ENCODE measurements at places on chromosomes 3 and 15.

- no peak for DNase-seq
These were observed 80.1 kb upstream of the EIF1B start for GRCh38 chr3:40229386-40229785.

- DNase-seq = no peak
These were observed 491.1 kb downstream of the ZNF385D start for GRCh38 chr3:21259896-21260295.

GRCh38 chr15:88255484-88256278 lies 858 bp downstream of the NTRK3 start:
- DNase-seq = peak; percentile 74

GRCh38 chr3:47540281-47540680 lies 26.8 kb upstream of the ELP6 start:
- DNase-seq = no peak

- DNase-seq = no peak
These were observed 30.6 kb downstream of the FLNB start for GRCh38 chr3:58038675-58039292.

- peak; percentile 93 for DNase-seq
These were observed 4.9 kb downstream of the TLR9 start for GRCh38 chr3:52220380-52221026.

DNA sequence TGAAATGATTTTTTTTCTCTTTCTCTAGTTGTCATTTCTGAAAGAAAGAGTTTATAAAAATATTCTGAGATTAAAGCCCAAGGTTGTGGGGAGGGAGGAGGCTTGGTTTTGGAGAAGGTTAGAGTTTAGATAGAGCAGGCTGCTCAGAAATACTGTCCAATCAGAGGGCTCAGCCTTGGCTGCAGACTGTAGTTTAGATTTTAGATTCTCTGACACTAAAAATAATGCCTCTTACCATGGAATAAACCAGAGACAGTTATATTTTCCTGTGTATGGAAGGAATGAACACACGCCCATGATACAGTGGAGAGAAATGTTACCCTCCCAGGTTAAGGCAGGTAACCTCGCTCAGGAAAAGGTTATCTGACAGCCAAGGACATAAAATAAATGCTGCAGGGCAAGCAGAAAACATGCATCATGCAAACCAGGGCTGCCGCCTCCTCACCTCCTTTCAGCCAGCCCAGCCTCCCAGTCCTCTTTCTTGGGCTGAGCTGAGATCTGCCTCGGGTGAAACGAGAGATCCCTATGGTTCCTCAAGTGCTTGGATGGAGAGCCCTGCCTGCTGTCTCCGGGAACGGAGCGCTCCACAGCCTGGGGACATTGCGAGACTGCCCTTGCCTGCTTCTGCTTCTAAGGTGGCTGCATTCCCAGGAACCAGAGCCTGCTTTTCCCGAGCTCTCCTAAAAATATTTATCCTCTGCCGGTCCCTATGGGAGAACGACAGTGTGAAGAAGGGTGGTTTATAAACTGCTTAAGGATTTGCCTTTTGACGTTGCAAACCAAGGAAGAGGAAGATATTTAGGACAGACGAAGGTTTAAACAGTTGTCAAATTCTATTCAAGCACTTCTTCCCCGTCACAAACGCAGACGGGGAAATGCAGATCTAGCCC lies 848 bp downstream of the NCEH1 start:
- no peak for DNase-seq

GRCh38 chr3:169998668-169999131 lies 32.1 kb downstream of the SEC62 start:
- DNase-seq = no peak

DNA sequence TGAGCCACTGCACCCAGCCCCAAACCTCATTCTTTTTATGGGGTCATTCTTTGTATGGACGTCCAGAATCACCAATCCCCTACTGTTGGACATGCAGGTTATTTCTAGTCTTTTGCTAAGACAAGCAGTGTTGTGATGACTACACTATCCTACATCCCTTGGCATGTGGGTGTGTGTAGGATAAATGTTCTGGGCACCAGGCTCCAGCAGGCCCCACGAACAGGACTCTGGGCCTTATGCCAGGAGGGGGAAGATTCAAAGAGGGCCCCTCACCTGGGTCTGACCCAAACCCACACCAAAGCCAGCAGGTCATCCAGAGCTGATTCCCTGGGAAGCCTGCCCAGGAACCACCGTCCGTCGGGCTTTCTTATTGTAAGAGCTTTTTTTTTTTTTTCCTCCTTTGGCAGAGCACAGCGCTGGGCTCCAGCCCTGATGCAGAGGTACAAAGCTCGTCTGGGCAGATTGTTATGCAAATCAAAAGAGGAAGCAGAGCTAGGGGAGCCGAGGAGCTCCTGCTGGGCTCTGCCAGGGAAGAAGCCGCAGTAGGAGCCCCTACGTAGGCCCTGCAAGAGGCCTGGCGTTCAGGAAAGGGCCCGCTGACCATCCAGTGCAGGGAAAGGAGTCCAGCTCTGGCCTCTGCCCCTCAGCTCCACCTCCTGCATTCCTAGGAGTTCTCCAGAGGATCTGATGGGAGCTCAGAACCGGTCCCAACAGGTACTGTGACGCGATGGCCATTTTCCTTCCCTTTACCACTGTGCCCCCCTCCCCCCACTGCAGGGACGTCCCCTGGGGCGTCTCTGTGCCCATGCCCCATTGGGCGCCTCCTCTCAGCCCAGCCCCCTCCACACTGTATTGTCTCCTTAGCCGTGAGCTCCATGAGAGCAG lies 29.0 kb upstream of the FURIN start:
- DNase-seq = no peak

GRCh38 chr3:36761779-36762178 lies 2.6 kb downstream of the DCLK3 start:
- no peak for DNase-seq

DNA sequence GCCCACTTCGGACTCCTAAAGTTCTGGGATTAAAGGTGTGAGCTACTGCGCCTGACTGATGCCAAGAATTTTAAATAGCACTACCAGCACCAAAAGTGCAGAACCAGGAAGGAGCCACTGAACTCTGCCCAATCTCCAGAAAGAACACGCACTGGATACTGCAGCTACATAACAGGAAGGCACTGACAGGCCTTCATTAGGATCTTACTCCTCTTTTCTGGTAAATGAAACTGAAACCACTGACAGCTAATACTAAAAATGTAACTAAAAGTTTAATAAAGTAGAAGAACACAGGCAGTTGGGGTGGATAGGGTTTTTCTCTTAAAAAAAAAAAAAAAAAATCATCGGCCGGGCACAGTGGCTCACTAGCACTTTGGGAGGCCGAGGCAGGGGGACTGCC lies 74.1 kb upstream of the CHRM5 start:
- no peak for DNase-seq

GRCh38 chr3:119336823-119337222 lies 42.6 kb downstream of the ARHGAP31 start:
- no peak for DNase-seq

DNA sequence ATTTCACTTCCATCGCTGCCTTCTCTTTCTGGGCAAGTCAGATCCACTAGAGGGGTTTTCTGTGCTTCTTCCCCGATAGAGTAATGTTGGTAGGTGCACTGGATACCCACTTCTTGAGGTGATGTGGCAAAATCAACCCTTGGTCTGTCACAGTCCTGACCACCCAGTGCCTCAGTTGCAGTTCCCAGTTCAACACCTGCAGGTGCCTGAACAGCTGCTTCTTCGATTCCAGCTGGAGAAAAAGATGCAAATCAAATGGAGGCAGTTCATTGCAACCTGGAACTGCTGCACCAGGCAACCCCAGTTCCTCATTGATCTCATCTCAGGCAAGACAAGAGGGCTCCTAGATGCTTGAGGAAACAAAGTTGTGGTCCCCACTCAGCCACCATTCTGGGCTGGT lies 186.6 kb downstream of the UBE2E2 start:
- no peak for DNase-seq

DNA sequence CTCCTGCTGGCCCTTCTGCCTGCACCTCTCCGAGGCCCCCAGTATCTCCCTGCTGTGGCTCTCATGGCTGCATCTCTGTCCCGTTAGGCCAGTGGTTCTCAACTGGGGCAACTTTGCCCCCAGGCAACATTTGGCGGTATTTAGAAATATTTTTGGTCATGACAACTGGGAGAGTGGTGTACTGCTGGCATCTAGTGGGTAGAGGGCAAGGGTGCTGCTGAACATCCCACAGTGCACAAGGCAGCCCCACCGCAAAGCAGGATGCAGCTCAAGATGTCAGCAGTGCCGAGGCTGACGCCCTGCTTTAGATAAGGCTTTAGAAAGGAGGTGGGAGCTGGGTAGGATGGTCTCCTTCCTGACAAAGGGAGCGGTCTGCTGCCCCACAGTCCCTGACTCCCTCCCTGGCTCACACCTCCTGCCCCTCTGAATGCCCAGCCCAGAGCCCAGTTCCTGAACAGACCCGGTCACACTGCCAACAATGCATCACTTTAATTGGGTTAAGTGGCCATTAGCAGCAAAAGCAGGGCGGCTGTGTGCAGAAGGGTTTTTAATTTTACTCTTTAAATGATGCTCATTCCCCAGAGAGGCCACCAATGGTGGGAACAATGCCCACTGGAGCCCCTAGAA lies 68.8 kb upstream of the TMEM115 start:
- DNase-seq = no peak

DNA sequence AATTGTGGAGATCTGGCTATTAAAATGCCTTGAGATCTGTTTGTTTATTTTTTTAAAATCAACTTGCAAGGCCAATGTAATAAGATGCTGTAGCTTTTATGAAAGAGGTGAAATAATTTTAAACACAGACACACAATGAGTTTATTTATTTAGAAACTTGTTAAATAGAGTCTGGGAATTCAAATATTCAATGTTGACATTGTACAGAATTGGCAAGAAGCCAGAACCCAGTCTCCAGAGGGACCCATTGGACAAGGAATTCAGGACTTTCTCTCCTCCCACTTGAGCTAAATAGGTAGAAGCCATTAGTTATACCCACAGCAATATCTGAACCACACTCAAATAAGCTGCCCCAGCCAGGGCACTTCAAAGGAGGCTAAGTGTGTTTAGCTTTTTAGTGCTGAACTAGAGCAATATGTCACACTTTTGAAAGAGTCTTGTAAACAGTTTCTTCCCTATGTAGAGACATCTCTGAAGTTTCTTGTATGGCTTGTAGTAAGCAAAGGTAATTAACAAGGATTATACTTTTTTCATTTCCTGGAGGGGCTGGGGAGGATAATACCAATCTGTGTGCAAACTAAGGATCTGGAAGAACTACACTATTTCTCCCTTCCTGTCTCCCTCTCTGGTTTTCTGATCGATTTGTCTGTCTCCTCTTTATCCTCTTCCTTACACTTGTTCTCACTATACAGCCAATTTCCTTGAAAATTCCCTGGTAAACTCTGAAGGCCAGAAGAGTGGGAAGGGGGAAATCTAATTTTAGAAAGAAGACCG lies 6.0 kb downstream of the MECOM start:
- DNase-seq = no peak

GRCh38 chr15:49902685-49903501 lies 216.1 kb downstream of the ATP8B4 start:
- no peak for DNase-seq

- DNase-seq = no peak
These were observed 270.6 kb downstream of the CLSTN2 start for GRCh38 chr3:140205598-140205997.

- no peak for DNase-seq
These were observed 241.3 kb downstream of the THRB start for GRCh38 chr3:24253336-24253735.

GRCh38 chr3:132641837-132642538 lies 17.6 kb downstream of the ACAD11 start:
- no peak for DNase-seq

- DNase-seq = no peak
These were observed 43.7 kb upstream of the PGPEP1L start for GRCh38 chr15:99051308-99051707.

GRCh38 chr15:83287541-83288027 lies 3.1 kb upstream of the BNC1 start:
- DNase-seq = no peak

GRCh38 chr3:12817343-12817710 lies 20.8 kb downstream of the CAND2 start:
- no peak for DNase-seq

DNA sequence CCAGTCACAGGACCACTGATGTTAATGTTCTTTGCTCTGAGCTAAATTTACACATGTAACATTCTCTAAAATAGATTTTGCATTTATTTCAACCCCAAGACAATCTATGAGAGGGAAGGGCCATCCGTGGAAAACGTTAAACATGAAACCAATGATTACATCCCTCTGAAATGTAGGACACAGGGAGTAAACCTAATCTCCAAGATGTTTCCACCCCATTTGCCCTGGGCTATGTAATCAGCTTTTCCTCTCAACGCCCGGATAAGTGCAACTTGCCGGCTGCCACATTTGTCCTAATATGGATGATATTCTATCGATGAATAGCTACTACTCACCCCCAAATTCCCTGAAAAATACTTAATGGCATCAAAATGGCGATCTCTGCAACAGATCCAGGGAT lies 6.4 kb upstream of the FMN1 start:
- no peak for DNase-seq

DNA sequence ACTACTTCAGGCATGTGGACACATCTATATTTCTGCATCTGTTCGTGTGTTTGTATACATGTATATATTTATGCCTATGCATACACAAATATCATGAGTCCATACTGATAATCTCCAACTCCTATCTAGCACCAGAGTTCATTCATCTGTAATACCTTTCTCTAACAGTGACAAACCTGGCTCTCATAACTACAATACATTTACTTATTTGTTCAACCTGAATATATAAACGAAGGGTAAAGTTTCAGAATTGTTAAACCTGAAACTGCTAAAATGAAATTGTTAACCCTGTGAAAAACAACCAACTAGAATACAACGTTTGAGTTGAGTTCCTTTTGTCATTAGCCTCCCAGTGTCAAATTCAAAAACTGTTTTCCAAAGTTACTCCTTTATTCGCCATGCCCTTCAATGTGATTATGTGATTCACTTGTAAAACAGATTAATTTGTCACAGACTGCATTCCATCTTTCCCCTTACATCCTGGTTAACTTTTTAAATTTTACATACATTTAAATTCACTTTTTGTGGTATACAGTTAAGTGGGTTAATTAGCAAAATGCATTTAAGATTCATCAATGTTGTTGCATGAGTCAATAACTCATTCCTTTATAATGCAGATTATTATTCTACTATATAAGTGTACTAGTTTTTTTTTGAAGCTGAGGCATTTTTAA lies 58.5 kb downstream of the PIK3R4 start:
- no peak for DNase-seq

DNA sequence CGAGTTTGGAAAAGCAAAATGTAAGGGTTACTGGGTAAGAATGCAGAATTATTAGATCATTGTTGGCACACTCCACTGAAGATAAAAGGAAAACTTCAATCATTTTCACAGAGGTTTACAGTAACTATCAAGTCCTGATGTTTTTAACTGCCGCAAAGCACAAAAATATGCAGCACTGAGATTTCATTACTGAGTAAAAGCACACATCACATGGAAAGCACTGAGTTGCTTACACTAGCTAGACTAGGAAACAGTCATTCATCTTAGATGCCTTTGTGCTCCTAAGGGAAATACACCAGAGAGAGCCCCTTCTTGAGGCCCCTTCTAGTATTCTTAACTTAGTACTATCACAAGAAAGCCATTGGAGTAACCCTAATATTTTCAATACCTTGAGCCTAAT lies 11.8 kb upstream of the P2RY1 start:
- DNase-seq = no peak
